ENCODE measurements at places on chromosomes 13 and 19.

DNA sequence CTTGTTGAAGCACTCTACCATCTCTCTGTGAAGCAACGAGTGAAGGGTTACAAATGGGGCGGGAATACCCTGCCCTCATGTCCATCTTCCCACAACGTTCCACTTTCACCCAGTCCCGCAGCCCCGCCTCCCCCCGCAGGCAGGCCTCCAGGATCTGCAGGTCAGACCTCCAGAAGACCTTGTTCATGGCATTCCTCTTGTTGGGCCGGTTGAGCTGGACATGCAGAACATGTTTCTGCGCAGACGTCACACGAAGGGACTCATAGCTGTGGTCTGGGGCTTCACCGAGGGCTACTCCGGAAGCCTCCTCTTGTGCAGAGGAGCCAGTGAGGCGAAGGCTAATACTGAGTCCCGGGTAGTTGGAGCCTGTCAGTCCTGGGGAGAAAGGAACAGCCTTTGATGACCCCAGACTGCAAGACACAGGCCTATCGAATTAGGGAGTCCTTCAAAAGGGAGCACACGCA lies 420 bp downstream of the ECH1 start:
- peak; percentile 46 for DNase-seq

- no peak for DNase-seq
Observed at GRCh38 chr13:106391271-106391670, 144.2 kb downstream of the EFNB2 start.

- DNase-seq, result no peak
Observed at GRCh38 chr13:80360453-80360800, 19.5 kb upstream of the SPRY2 start.

- no peak for DNase-seq
Observed at GRCh38 chr19:4772566-4772965, 19.0 kb upstream of the FEM1A start.

DNA sequence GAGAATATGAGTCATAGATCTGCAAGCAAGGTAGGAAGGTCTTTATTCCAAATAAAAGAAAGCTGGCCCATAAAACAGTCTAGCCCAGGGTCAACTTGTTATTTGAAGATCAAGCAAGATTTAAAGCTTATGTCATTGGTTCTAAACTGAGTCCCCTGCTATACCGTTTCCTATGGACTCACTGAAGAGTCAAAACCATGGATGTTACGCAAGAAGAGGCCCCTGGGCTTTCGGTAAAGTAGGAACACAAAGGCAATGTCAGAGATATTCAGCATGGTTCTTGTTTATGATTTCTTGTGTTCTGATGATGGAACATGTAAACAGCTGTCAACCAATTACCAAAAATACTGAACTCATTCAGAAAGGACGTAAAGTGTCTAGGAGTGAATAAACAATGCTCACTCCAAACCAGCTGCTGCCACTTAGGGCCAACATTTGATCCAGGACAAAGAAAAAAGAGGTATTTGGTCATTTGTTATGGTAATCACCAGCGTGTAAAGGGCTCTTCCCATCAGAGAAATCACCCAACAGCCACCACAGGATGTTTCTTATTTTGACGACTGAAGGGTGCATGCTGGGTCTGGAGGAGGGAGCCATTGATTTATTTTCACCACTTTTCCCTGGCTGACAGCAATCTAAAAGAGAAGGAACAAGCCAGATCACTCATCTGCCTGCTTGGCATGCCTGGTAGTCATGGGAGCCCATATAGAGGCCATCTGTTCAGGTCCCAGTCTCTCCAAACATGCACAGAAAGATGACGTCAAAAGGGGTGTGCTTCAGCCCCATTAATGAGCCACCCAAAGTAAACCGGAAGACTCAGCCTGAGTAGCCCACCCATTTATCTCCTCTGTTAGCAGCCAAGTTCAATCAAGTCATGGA lies 68.3 kb downstream of the FGF14 start:
- no peak for DNase-seq

GRCh38 chr13:46192412-46192811 lies 10.4 kb upstream of the LCP1 start:
- no peak for DNase-seq

DNA sequence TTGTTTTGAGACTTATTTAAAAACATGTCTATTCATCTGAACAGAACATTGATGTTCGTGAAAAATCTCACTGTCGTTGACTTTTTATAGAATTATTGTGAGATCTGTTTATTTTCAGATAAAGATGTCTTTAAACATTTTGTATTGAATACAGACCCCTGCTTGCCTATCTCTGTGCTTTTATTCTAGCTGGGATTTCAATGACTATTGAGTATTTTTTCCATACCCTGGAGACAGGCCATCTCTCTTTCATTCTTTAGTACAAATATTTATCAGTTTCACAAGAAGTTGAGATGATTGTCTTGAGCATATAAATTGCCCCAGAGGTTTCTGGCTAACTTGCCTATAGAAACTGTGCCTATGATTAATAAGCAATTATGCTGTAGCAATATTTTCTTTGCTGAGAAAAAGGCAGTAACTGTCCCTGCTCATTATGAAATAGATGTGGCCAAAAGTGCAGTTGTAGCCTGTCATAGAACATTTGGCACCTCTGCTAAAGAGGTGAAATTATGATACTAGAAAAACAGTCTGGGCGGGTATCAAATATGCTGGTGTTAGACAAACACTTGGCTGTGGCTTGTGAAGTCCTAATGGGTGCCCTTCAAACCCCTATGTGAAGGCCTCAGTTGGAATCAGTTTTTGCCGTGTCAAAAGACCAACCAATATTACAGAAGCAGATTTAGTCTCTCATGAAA lies 360.6 kb downstream of the HS6ST3 start:
- no peak for DNase-seq

- no peak for DNase-seq
Observed at GRCh38 chr13:90362707-90363106, 984.8 kb upstream of the MIR17HG start.

DNA sequence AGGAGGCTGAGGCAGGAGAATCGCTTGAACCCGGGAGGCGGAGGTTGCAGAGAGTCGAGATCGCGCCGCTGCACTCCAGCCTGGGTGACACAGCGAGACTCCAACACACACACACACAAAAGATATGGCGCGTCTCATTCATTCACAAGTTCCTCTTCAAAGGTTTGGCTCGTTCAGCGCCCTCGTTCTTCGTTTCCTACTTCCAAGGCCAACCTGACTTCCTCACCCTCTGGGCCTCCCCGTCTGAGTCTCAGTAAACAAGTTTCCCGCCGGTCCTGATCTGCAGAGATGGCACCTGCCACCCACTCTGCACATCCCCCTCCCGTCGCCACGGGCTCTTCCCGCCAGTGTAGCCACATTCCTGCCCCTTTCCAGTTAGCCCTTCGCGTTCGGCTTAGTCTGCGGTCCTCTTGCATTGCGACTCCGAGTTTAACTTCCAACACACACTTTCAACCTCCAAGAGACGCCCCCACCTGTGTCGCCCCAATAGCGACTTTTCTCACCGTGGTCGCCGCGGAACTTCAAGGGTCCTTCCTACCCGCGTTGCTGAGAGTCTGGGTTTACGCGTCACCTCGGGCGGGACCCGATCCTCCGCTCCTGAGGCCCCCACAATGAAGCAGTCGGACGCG lies 1.3 kb upstream of the BSG start:
- DNase-seq, result peak; percentile 64

DNA sequence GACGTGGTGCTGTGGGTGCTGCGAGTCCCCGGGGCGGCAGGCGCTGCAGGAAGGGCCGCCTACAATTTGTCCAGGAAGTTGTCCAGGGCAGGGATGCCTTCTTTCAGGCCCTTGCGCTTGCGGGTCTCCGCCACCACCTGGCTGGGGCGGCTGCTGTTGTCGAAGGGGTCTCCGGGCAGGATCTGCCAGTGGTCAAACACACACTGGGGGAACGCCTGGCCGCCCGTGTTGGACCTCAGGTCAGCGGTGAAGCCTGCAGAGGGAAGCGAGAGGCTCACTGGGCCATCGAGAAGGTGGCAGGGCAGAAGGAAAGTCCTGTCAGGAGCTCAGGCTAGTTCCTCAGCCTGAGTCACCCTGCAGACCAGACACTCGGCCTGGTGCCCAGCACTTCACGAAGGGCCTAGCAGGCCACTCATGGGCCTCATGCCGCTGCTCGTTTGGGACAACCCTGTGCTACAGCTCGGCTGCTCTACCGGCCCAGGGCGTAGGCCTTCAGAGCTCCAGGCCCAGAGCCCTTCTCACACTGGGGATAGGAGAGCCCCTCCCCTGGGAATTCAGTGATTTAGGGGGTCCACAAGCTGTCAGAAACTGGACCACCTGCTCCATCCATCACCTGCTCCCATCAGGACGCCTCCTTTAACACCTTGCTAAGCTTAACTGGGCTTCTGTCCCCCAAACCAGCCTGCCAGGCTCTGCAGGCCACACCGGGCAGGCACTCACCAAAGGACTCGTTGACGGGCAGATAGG lies 5.8 kb upstream of the DAPK3 start:
- no peak for DNase-seq

GRCh38 chr13:108483981-108484380 lies 145.4 kb upstream of the MYO16 start:
- DNase-seq, result no peak

DNA sequence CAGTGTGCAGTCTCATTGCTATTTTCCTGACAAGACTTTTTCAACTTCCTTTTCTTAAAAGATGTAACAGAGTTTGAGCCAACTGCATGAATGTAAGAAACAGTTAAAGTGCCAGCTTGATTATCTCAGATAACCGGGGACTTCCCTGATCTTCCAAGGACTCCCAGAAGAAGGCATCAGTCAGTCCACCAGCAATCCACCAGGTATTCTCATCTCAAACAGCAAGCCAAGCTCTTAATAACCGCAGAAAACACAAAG lies 350.1 kb downstream of the LIG4 start:
- no peak for DNase-seq

DNA sequence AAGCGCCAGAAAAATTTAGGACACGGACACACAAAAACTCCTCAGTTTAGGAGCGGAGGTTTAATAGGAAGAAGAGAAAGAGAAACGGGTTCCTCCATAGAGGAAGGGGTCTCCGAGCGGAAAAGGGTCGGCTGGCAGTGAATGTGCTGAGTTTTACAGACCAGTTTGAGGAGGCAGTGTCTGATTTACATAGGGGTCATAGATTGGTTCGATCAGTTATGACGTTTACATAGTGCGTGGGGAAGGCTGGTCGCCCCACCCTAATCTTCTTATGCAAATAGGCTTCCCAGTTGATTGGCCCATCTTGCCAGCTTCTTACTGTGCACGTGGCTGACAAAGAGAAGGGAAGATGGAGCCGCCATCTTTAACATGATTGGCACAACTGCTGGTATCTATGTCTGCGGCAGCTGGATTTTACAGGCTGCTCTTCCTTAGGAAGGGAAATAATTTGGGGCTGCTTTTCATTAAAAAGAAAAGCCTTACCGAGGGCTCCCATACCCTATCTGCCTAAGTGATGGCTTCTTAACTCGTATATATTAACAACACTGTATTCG lies 1.2 kb upstream of the ZNF225 start:
- peak; percentile 23 for DNase-seq

- no peak for DNase-seq
Observed at GRCh38 chr19:14404312-14404711, 14.8 kb downstream of the DDX39A start.

- DNase-seq, result no peak
Observed at GRCh38 chr13:26656919-26657318, 99.4 kb downstream of the WASF3 start.

GRCh38 chr13:42396501-42396900 lies 124.5 kb downstream of the AKAP11 start:
- DNase-seq, result peak; percentile 88

- DNase-seq, result no peak
Observed at GRCh38 chr13:25034173-25034572, 61.8 kb upstream of the PABPC3 start.

DNA sequence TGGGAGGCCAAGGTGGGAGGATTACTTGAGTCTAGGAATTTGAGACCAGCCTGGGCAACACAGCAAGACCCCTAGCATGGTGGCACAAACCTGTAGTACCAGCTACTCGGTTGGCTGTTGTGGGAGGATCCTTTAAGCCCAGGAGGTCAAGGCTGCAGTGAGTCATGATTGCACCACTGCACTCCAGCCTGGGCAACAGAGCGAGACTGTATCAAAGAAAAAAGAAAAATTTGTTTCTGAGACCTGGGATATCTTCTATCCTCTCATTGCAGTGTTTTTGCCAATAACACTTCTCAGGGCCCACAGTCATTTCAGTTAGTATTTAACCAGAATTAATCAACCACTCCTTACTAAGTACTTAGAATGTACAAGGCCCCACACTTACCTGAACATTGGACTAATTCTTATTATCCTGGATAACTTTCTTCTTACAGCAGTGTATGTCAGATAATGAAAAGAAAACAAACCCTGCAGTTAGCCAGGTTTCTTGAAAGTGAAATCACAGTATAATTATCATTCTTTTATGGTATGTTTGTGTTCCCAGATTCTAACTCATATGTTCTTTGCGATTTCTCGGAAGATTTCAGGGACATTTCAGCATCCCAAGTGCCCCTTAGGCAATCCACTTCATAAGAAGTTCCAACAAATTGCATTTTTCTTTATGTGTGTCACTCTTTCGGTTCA lies 75.6 kb upstream of the KLF5 start:
- DNase-seq, result no peak

- no peak for DNase-seq
Observed at GRCh38 chr13:81116461-81117282, 775.7 kb upstream of the SPRY2 start.

- no peak for DNase-seq
Observed at GRCh38 chr19:55606471-55606787, 982 bp downstream of the ZNF865 start.

- peak; percentile 43 for DNase-seq
Observed at GRCh38 chr19:39582891-39583625, 19.3 kb upstream of the LGALS13 start.

DNA sequence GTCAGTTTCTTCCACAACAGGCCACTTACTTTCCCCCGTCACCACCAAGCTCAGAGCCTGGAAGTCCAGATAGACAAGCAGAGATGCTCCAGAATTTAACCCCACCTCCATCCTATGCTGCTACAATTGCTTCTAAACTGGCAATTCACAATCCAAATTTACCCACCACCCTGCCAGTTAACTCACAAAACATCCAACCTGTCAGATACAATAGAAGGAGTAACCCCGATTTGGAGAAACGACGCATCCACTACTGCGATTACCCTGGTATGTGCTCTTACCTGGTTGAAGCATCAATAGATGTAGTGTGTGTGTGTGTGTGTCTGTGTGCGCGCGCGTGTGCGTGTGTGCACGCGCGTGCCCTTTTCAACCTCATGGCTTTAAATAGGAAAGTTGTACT lies 3.7 kb downstream of the KLF5 start:
- no peak for DNase-seq

DNA sequence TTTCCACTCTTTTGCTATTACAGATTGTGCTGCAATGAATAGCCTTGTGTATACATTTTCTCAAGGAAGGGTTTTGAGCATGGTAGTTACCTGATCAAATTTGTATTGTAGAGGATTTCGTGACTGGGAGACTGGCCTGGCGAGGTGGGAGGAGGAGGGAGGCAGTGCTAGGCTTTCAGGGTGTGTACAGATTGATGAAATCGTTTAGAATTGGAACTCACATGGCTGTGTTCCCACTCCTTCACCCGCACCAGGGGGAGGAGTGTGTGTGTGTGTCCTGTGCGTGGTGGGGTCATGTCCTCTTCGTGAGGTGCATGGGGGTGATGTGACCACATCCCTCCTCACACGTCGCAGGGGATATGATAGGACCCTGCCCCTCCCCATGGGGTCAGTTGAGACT lies 8.3 kb downstream of the PGLYRP1 start:
- no peak for DNase-seq

All from activated CD4-positive, alpha-beta T cell treated with anti-CD3 and anti-CD28 coated beads, Interleukin-10, Interleukin-2, amounts not matched to agents 100 ng/mL and 50 ng/mL, durations not matched to agents 16 hours and 8 hours (primary cell).